Thoracic aorta (tissue), 2 donors: ENCODE measurements at places on chromosomes 4 and X. TPM values are rescaled to one million over a fixed set of nuclear protein-coding genes. Genes with fewer than 3 reads are reported as not detected.
A peak's percentile ranks its signal among the peaks of the same experiment; 100 is the strongest.

- DNase-seq: no peak
Observed at GRCh38 chr4:150855981-150856510, 159.0 kb downstream of the LRBA start.

DNA sequence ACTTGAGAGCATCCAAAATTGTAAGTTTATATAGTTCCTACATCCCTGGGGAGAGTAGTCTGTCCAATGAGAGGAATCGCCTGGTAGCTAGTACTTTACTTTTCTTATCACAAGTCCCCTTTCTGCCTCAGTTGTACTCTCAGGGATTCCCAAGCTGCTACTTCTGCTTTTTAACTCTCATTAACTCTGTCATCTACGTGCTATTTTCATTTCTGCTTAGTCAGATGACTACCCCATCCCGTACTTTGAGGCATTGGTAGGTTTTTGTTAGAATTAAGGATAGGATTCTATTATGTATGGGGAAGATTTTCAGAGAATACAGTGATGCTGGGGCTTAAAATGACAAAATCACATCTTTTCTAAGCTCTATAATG lies 24.7 kb downstream of the RBPJ start:
- no peak for DNase-seq

GRCh38 chr4:40515398-40516293 lies 114.0 kb downstream of the RBM47 start:
- no peak for DNase-seq

- no peak for DNase-seq
Observed at GRCh38 chrX:102650903-102651241, 411 bp upstream of the GPRASP1 start.

- no peak for DNase-seq
Observed at GRCh38 chr4:119783189-119783983, 154.8 kb upstream of the PDE5A start.

- DNase-seq: peak; percentile 6
Observed at GRCh38 chrX:46573331-46573891, at the start of gene CHST7. TSS of gene CHST7 (plus strand) at chrX:46573765. CDS start at chrX:46573932, 167 bp downstream.

GRCh38 chr4:73859614-73860088 lies 6.6 kb downstream of the PF4V1 start:
- DNase-seq: no peak

- no peak for DNase-seq
Observed at GRCh38 chr4:154779362-154779947, 1.6 kb upstream of the RBM46 start.

GRCh38 chrX:1449036-1449822 lies 3.5 kb downstream of the ASMTL start:
- DNase-seq: no peak

GRCh38 chr4:65508168-65508567 lies 162.1 kb downstream of the EPHA5 start:
- DNase-seq: no peak

- DNase-seq: no peak
Observed at GRCh38 chrX:17769701-17770269, 32.5 kb downstream of the SCML1 start.

DNA sequence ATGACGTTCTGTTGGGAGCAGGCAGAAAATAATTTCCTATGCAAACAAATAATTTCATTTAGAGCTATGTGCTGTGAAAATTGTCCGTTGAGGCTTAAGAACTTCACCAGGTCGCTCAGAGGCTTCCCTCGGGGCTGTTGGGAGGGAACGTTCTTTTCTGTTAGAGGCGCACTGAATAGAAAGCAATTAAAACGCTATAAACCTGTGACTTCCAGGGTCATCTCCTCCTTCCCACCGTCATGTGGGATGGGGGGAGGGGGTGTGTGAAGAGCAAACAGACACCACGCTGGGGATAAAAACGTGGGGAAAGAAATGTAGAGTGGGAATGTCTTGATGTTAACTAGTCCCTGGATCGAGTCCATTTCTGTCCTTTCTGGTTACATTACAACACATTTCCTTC lies 35.2 kb upstream of the ZNF518B start:
- DNase-seq: no peak

DNA sequence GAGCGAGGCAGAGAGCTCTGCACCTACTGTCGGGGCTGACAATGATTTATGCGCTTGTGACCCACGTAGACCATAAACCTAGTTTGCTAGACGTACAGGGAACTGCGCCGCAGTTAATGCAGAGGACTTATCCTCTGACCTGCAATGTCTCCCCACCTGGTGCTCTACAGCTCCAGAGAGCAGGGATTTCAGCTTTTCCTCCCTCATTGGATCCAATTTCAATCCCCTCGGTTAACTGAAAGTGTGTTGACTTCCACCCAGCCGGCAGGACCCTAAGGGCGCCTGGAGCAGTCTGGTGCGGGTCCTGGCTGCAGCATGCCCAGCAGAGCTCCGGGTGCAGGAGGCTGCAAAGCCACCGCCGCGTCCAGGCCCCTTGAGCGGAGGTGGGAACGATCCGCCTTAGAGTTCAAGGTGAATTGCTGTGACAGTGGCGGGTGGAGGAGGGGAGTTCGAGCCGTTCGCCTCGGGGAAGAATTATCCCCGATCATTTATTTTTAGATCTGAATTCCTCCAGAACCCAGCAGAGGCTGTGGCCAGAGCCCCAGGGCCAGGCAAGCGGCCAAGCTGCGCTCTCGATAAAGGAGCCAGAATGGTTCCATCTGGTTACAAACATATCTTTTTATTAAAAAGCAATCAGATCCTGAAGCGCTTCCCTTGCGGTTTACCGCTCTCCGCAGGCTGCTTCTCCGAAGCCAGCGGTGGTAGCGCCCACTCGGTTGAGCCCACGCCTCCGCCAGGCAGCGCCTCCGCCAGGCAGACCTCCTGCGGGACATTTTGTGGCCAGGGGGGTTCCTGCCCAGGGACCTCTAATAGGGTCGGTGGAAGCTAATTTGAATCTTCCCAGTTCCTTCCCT lies 66.0 kb downstream of the FBXO8 start:
- DNase-seq: no peak

GRCh38 chrX:118538386-118538785 lies 42.8 kb downstream of the DOCK11 start:
- no peak for DNase-seq

- DNase-seq: no peak
Observed at GRCh38 chrX:108198420-108198819, 106.8 kb downstream of the ATG4A start.

DNA sequence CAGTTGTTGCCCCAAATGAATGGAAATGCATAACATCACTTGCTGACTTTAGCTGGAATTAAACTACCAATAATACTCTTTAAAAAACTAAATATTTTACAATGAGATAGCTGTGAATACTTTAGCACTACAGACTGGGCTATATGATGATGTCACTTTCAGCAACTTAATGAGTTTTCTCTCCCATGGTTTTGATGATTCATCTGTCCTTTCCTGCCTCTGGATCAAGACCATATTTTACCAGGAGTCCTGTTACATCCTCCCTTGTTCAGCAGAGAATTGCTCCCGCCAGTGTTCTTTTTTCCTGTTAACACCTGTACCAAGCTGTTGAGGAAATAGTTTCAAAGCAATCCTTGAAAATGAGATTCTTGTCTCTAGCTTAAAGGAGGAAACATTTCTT lies 543.0 kb downstream of the SPRY1 start:
- no peak for DNase-seq

- DNase-seq: no peak
Observed at GRCh38 chrX:71217298-71217697, 5.7 kb upstream of the GJB1 start.

DNA sequence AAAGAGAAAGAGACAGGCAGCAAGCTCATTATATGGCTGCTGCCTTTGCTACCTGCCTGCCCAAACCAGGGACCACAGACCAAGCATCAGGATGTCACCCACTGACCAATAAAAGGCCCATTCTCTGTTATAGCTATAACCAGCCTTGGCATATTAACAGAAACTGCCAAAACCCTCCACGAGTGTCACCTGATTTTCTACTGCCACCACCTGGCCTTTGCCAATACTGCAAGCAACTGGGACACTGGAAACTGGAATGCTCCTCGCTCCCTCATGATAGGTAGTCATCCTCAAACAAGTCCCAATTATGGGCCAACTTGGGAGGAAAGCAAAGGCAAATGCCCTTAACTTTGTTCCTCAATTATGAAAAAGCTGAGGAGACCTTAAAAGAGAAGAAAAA lies 76.0 kb downstream of the SPIN4 start:
- DNase-seq: no peak

GRCh38 chrX:20143111-20143510 lies 1.5 kb upstream of the EIF1AX start:
- no peak for DNase-seq

DNA sequence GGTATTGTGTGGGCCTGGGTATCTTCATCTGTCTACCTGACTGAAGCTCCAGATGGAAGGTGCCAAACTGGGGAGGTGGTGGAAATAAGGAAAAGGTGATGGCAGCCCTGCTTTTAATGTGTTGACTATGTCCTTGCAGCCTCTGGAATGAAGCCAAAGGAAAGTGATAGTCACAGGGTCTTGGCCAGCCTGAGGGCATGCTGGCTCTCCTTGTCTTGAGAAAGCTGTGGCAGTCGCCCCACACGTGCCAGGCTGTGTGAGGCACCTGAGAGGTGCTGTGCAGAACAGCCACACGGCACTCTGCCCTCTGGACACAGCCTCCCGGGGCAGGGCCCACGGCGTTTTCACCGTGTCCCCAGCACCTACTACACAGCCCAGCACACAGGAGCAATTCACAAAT lies 77.6 kb downstream of the NAT8L start:
- no peak for DNase-seq

GRCh38 chr4:163384926-163385325 lies 41.2 kb downstream of the NPY5R start:
- DNase-seq: no peak

DNA sequence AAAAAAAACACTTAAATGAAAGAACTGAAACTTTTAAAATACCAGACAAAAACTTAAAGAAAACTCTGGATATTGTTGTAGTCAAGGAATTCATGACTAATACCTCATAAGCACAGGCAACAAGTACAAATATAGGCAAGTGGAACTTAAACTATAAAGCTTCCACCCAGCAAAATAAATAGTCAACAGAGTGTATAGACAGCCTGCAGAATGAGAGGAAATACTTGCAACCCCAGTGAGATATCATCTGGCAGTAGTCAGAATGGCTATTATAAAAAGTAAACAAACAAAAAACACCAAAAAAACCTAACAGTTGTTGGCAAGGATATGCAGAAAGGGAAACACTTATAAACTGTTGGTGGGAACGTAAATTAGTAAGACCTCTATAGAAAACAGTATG lies 9.6 kb upstream of the RPS6KA6 start:
- DNase-seq: no peak

HMX1 gene
- total RNA-seq: not detected

CXCL13 gene
- not detected for total RNA-seq

MSX1 gene
- total RNA-seq: 24.6 TPM

CD40LG gene
- not detected for total RNA-seq

GPM6B gene
- 23.7 TPM for total RNA-seq

C4orf50 gene
- total RNA-seq: 0.14 TPM

PRKG2 gene
- total RNA-seq: 0.14 TPM

KIT gene
- 33.8 TPM for total RNA-seq

HMGB2 gene
- 28.8 TPM for total RNA-seq

HELQ gene
- total RNA-seq: 19.6 TPM

COX7B2 gene
- total RNA-seq: not detected

DSPP gene
- not detected for total RNA-seq

NAP1L5 gene
- 6.0 TPM for total RNA-seq

GLRA2 gene
- not detected for total RNA-seq
